ENCODE measurements at places on chromosomes 7 and 10. TPM values are rescaled to one million over a fixed set of nuclear protein-coding genes. Genes with fewer than 3 reads are reported as not detected.

- DNase-seq, result peak; percentile 56
These were observed 2.3 kb upstream of the NRP1 start for GRCh38 chr10:33336582-33337325.

GRCh38 chr10:119539359-119539825 is 3.1 kb downstream of the RGS10 start:
- DNase-seq, result no peak

LIPA gene
- total RNA-seq, result 10.4 TPM

DNA sequence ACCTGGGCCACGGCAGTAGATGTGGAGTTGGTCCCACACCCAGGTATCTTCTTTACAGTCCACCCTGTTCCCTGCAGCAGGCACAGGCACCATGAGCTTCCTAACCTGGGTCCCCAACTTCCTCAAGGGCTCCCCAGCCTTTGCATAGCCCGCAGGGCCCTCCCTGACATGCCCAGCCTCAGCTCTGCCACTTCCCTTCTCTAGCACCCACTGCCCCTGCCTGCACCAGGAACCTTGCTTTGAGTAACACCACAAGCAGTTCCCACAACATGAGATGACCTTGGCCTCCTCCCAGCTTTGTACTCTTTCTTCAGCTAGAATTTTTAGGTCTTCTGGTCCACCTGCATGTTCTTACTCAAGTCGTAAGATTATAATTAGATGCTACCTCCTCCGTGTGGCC is 92.2 kb upstream of the ZPBP start:
- no peak for DNase-seq

- no peak for DNase-seq
These were observed 37.3 kb downstream of the ZNF777 start for GRCh38 chr7:149423449-149424110.

GRM8 gene
- not detected for total RNA-seq

- DNase-seq, result no peak
These were observed 466.0 kb downstream of the XPNPEP1 start for GRCh38 chr10:109457302-109457638.

GRCh38 chr7:112743811-112744210 is 46.4 kb downstream of the TMEM168 start:
- DNase-seq, result no peak

DNA sequence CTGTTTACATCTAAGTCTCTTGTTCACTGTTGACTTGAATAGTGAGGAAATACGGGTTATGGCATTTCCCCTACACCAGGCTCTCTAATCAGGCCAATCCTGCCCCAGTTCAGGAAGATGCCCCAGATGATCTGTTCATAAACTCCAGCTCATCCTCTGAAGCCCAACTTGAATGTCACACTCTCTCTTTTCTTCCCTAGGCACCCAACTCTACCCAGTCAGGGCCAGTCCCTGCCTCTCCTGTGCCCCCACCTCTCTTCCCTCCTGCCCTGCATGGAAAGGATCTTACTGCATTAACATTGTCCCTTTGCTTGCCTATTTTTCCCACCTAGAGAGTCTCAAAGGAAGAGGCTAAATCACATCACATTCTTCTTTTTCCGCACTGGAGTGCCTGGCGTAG is 10.6 kb upstream of the TRPV6 start:
- no peak for DNase-seq

GIMAP1 gene
- 2.3 TPM for total RNA-seq

DNA sequence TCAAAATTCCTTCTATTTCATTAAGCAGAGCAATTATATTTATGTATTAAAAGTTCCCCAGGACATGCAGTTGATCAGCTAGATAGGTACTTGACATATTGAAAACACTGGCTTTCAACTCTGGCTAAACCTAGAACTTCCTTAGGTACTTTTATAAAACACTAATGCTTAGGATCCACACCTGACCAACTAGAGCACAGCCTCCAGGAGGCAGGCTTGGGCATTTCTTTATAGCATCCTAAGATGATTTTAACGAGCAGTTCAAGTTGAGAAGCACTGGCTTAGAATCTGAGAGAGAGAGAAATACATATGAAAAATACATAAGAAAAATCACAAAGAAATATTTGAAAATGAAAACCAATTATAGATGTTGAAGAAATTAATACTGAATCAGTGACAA is 20.8 kb downstream of the SLC26A5 start:
- no peak for DNase-seq

GRCh38 chr7:3995187-3995586 is 686.9 kb upstream of the FOXK1 start:
- DNase-seq, result no peak

DNA sequence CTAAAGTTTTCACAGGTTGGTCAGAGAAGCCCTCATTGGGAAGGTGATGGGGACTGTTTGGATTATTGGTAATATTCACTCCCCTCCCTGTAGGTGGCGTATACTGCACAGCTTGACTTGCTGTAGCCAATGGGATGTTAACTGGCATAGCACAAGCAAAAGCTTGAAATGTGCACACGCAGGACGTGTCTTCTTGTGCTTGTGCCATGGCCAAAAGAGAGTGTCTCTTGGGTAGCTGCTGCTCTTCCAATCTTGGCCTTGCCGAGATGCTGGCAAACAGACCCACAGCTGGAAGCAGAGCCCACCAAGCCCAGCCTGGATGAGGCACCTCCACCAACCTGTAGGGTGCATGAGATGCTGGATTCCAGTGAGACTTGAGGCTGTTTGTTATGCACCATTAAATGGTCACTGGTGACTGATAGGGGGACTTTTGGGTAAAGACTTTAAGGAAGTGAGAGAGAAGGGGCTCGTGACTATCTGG is 266.0 kb downstream of the GRID1 start:
- no peak for DNase-seq

GRCh38 chr10:114174695-114175188 is 739 bp upstream of the CCDC186 start:
- DNase-seq, result peak; percentile 77
